Esophagus squamous epithelium (tissue), 5 donors: ENCODE measurements at places on chromosomes 6 and 20.

- no peak for DNase-seq
Observed at GRCh38 chr6:98747273-98747672, 87.1 kb upstream of the POU3F2 start.

GRCh38 chr20:54475334-54476168 lies at the start of gene DOK5:
DOK5 (plus strand) TSS chr20:54475593; CDS start chr20:54475947, 354 bp downstream.
- no peak for DNase-seq

DNA sequence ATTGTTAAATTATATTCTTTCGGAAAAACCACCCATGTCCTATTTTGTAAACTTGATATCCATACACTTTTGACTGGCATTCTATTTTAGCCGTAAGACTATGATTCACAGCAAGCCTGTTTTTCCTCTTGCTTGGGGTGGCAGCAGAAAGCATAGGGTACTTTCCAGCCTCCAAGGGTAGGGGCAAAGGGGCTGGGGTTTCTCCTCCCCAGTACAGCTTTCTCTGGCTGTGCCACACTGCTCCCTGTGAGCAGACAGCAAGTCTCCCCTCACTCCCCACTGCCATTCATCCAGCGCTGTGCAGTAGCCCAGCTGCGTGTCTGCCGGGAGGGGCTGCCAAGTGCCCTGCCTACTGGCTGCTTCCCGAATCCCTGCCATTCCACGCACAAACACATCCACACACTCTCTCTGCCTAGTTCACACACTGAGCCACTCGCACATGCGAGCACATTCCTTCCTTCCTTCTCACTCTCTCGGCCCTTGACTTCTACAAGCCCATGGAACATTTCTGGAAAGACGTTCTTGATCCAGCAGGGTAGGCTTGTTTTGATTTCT lies 2.1 kb upstream of the ESR1 start:
- DNase-seq: no peak

DNA sequence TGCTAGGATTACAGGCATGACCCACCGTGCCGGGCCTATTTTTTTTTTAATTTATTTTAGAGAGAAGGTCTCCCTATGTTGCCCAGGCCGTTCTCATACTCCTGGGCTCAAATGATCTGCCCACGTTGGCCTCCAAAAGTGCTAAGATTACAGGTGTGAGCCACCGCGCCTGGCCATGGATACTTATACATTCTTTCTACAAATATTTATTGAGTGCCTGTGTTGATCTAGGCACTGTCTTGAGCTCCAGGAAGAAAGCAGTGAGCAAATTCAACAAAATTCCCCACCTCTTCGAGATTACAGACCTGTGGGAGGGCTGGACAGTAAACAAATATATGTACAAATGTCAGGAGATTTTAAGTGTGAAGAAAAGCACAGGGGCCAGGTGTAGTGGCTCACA lies 37.9 kb downstream of the MGME1 start:
- DNase-seq: no peak
